ENCODE measurements at places on chromosomes 6 and 20.

DNA sequence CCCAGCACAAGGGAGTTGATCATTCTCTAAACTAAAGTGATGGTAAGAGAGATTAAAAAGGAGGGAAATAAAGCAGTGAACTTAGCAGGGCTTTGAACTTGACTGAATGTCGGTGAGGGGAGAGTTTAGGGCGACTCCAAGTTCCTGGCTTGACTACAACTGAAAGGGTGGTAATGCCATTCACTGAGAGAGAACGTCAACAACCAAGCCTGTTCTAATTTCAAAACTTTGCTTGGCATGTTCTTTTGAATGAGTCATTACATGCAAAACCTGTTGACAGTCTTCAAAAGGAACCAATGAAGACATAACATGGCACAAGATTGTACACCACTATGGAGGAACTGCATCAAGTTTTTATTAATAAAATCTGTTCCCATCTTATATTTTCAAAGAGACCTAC is 10.3 kb upstream of the MYB start:
- no peak overlapping the region for H3K4me3 ChIP-seq
- peaks cover 13% of the 10 kb centered on the region for H3K4me1 ChIP-seq
- no peaks in the 10 kb centered on the region for H3K36me3 ChIP-seq
- DNase-seq: no peak
- no peaks in the 10 kb centered on the region for H3K27me3 ChIP-seq

DNA sequence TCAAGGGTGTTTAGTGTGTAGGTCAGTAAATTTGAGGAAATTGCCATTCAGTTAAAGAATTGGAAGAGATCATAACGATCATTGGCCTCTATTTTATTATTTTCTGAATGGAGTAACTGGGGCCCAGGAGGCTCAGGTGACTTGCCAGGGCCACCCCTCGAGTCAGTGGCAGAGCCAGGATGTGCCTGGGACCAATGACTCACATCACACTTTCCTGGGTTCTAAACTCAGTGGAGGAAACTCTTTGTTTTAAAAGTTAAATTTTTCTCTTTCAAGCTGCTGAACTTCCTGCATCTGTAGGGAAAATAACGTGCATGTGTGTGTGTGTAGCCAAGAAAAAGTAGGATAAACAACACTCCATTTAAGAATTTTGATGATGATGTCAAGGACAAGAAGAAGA is 135.5 kb downstream of the MYLK4 start:
- H3K4me1 ChIP-seq: no peaks in the 10 kb centered on the region
- no peak for DNase-seq
- H3K27ac ChIP-seq: no peak overlapping the region
- no peaks in the 10 kb centered on the region for H3K36me3 ChIP-seq

- DNase-seq: no peak
- H3K27ac ChIP-seq: no peak overlapping the region
- H3K27me3 ChIP-seq: no peaks in the 10 kb centered on the region
- no peak overlapping the region for H3K4me3 ChIP-seq
Measured at GRCh38 chr20:35004749-35005462, 49.2 kb downstream of the MYH7B start.

GRCh38 chr6:37582306-37582705 is 82.6 kb upstream of the CCDC167 start:
- DNase-seq: no peak
- no peaks in the 10 kb centered on the region for H3K36me3 ChIP-seq
- H3K4me3 ChIP-seq: no peak overlapping the region
- no peak overlapping the region for H3K27ac ChIP-seq

DNA sequence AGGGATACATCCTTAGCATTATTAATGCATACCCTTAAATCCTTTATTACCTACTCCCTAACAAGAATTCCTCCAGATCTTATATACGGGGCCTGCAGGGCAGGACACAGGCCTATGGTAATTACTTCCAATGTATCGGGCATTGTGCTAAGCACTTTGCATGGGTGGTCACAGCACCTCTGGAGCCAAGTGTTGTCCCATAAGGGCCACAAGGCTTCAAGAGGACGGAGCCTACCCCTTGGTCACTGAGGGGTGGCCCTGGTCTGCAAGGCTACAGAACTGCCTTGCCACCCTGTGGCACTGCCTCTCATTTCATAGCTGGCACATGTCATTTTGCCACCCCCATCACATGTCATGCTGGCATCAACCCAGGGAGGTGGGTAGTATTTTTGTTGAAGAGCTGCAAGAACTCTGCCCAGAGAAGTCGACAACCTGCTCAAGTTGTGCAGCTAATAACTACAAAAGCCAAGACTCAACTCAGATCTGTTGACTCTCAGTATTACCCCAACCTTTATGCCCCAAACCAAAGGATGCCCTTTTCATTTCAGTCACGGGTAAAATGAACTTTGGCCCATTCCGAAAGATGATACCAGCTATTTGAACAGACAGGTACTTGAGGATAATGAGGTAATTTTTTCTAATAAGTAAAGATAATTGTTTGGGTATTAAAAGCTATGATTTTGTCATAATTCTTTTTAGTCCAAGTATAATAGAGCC is 144.1 kb upstream of the AKAP12 start:
- H3K27me3 ChIP-seq: no peaks in the 10 kb centered on the region
- peaks cover 60% of the 10 kb centered on the region for H3K36me3 ChIP-seq
- H3K27ac ChIP-seq: no peak overlapping the region
- no peak for DNase-seq
- peaks cover 11% of the 10 kb centered on the region for H3K4me1 ChIP-seq
- H3K4me3 ChIP-seq: no peak overlapping the region
